ENCODE measurements at places on chromosomes 2 and 18. TPM values are rescaled to one million over a fixed set of nuclear protein-coding genes. Genes with fewer than 3 reads are reported as not detected.

- no peak for DNase-seq
Measured at GRCh38 chr2:129744649-129745048, 234.8 kb upstream of the RAB6C start.

DNA sequence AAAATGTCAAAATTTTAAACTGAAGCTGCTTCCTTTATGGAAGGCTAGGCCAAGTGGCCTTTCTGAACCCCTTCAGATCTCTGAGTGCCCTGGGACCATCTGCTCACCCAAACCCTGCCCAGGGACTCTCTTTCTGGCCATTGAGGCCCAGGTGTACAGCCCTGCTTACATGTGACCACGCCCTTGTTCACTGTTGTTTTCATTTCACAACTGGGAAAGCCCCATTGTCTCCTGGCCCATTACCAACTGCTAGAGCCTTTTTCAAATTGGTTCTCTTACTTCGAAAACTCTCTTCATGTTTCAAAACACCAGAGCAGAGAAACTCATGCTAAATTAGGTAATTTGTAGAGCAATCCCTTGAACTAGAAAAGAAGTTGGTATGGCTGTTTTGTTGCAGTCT, 219.5 kb upstream of the TANK start:
- no peak for DNase-seq

RND3 gene
- total RNA-seq, result 222 TPM

DNA sequence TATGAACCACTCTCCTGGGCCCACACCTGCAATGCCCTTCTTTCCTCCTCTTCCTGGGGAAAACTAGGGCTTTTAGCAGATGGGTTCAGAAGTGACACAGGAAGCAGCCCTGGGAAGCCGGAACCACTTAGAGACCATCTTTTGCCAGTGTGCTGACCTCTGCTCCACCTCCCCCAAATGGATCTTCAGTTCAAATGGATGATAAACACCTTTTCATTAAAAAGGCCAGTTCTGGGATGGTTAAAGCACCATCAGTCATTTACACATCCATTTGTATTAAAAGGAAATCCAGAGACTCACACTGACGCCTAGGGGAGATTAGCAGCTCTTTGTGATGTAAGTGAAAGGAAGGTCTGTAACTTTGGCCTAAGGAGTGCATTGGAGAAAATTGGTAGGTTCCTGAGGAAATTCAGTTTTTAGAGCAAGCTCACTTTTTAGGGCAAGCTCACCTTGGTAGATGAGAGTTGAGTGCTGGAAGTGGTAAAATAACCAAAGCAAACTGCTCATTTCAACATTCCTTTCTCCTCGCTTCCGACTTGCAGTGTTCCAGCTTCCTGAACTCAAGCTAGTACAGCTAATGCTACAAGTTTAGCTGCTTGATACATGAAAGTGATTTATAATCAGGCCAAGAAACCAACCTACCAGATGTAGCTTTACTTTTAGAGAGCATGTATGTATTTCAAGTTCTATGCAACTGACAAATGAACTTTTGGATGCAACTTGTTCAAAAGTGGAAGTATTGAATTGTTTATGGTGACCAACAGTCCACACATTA, 47.7 kb downstream of the ACTR2 start:
- no peak for DNase-seq

DNA sequence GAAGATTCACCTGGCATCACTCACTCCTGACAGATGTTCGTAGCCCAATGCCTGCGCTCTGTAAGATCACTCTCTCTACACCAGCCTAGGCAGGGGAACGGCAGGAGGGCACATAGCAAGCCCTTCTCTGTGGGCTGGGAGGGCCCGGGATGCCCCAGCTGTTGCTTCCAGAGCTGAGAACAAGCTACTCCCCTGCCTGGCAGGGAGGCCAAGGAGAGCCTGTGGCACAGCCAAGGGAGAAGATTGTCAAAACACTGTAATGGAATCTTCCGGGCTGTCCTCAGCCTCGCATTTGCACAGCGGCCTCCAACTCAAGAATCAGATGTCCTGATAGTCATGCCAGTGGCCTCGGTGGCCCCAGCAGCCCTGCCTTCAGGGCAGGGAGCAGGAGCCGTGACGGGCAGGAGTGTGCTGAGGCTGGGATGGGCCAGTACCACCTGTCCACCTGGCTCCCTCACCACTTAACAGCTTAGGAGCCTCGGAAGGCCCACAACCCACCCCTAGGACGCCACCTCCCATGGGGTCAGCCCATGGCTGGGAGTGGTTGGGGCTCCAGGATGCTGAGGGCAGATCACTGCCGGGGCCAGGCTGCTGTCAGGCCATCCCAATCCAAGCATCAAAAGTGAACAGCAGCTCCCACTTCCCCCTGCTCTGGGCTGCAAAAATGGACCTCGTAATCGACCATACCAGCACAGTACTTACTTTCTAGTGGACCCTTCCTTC, 21.9 kb upstream of the SLC35F6 start:
- no peak for DNase-seq

IL37 gene
- not detected for total RNA-seq

DNA sequence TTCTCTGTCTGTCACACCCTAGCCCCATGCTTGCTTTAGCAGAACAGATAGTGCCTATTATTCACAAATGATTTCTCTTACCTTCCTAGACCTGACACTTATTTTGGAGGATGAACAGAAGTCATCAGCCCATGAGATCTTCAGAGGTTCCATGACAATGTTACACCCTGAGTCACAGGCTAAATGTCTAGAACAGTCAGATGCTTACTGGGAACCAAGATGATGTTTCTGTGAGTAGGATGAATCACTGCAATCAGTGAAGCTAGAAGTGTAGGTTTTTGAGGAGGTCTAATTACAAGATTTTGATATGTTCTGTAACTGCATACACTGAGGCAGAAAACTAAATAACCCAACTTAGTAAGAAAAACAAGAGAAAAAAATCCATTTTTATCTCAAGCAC, 123.0 kb upstream of the THUMPD2 start:
- DNase-seq, result no peak

Measured in G401 (cell line).